SW 1271 (cell line): ENCODE measurements at places on chromosomes 4 and X.
A peak's percentile ranks its signal among the peaks of the same experiment; 100 is the strongest.

DNA sequence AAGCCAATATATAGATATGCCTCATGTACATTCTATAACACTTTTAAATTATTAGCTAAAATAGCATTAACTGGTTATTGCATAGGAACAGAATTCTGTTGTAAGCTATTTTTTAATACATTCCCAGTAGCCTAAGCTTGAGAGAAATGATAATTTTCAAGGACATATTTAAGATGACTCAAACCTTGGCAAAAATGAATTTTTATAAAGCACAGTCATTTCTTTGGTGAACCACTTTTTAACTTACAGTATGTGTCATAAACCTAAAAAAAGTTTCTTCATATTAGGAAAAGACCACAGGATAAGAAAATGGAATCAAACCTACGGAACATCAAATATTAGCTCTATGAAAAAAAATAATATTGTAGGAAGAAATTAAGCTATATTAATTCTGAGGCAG, 986.3 kb downstream of the STIM2 start:
- DNase-seq = no peak

DNA sequence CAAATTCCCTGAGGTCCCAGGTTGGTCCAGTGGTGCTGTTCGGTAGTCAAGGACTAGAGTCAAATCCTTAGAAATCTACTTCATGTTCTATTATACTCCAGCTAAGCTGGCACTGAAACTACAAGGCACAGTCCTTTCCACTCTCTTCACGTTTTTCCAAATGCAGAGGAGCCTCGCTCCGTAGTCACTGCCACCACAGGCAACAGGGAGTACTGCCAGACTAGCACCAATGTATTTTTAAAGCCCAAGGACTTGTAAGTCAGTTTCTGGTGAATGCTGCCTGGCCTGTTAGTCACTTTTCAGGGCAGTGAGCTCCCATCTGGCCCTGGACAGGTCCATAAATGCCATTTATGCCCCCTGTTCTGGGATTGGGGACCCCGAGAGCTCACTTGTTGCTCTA, 323.5 kb downstream of the FAM47A start:
- DNase-seq = no peak

GRCh38 chr4:93855926-93856325, 27.4 kb downstream of the ATOH1 start:
- no peak for DNase-seq

GRCh38 chr4:86359944-86360478, at the start of gene MAPK10:
Gene MAPK10 (minus strand): TSS chr4:86360053.
- no peak for DNase-seq

GRCh38 chr4:151532001-151532708, 123.2 kb downstream of the FHIP1A start:
- no peak for DNase-seq

- DNase-seq = no peak
Measured at GRCh38 chr4:148224476-148224875, 217.7 kb downstream of the NR3C2 start.

DNA sequence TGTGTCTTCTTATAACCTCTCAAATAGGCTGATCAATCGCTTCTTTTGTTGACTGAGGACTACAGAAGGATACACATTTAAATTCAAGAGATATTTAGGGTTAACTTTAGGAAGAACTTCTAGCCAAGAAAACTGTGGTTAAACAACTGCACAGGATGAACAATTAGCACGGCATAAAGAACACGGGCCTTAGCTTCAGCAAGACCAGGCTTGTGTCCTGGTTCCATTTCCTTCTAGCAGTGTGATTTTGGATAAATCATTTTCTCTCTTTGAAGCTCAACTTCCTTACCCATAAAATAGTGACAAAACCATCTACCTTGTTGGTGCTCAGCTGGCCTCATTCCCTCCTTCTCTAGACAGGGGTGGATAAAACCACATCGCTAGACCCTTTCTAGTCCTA, 117.6 kb downstream of the TSPAN5 start:
- DNase-seq = no peak

DNA sequence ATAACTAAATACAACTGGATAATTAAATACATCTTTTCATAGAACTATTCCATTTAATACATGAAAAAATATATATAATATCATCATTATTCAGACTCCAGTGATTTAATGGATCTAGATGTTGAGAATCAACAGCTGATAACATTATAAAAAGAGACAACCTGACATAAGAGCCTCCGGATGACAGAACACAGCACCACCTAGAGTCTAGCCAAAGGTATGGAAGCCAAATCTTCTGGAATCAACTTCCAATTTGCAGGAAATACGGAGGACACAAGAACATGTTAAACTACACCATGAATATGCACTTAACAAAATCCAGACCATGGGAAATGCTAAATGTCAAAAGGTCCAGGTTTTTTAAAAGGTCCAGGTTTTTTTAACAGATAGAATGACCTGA, 55.0 kb downstream of the LRBA start:
- no peak for DNase-seq

DNA sequence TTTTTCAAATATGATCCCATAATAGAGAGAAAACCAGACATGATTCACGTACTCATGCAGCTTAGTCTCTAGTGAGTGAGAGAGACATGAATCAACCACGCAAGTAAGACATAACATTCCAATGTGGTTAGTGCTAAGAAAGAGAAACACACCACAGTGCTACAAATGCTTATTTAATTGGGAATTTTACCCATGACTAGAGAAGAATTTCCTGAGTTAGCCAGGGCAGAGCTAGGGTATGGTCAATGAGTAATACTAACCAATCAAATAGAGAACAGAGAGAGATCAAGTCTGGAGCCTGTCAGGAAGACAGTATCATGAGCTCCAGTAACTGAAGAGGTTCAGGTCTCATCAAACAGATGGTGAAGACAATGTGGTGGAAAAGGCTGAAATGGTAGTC, 495.2 kb downstream of the PDGFC start:
- DNase-seq = peak; percentile 87

DNA sequence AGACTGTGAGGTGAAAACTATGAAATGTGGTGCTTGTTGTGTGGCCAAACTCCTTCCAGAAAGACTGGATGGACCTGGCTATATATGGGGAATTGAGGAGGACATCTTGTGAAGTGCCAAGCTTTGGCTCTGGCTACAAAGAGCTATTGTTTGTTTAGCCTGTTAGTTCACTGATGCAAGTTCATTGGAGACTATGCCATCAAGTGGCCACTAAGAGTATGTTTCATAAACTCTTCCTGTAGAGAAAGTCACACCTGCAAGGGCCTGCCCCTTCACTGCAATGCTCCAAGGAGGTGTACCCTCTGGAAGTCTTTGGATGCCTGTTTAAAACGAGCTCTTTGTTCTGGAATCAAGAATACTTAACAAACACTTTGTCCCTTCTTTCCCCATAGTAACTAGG, 382.0 kb downstream of the GABRG1 start:
- DNase-seq = no peak

GRCh38 chr4:184688447-184688846, 38.9 kb downstream of the PRIMPOL start:
- peak; percentile 80 for DNase-seq
